ENCODE measurements at places on chromosomes 12 and 14.

- DNase-seq: no peak
Measured at GRCh38 chr12:98355933-98356332, 159.5 kb upstream of the TMPO start.

- no peak for DNase-seq
Measured at GRCh38 chr14:29227631-29228030, 461.0 kb downstream of the FOXG1 start.

DNA sequence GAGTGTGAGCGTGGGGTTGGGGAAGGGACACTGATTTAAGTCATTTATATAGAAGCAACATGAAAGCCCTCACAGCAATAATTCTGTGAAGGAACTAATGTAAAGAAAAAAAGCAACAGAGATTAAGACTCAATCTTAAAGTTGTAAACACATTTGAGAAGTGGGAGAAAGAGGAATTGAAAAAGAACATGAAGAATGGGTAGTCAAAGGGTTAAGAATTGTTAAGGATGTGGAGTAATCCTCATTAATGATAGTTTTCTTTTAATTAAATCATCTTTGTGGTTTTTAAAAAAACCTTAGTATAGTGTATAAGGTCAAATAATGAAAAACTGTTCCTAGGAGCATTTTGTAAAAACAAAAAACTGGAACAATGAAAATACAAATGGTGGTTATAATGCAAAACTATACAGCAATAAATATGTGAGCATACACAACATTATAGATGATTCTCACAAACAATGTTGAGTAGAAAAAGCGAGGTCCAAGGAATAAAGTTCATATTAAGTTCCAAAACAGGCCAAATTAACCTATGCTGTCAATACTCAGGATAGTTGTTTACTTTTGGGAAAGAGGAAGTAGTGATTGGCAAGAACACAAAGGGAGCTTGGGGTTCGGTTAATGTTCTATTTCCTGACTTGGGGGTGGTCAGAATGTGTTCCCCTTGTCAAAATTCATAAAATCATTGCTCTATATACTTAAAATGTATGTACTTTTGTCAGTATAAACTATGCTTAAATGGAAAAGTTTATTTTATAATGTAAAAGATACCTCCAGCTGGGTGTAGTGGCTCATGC, 120.4 kb upstream of the ATF7IP start:
- DNase-seq: no peak

DNA sequence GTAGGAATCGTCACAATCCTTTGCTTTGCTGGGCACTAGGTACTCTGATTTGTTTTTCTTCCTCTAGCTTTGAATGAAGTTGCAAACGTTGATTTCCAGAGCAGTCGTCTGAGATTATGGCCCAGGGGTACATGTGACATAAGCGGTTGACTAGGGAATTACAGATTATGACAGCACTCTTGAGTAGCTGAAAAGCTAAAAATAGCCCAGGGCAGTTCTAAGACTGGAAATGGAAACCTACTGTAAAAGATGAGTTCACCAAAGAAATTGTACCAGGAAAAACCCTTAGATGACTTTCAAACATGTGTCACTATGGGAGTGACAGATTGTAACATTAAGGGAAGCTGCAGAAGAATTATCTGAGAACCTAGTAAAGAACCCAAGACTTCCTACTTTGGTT, 108.5 kb downstream of the ANO6 start:
- no peak for DNase-seq

- DNase-seq: no peak
Measured at GRCh38 chr12:76317976-76318375, 30.2 kb downstream of the BBS10 start.

GRCh38 chr12:70534466-70534865, 102.8 kb downstream of the PTPRB start:
- DNase-seq: no peak

DNA sequence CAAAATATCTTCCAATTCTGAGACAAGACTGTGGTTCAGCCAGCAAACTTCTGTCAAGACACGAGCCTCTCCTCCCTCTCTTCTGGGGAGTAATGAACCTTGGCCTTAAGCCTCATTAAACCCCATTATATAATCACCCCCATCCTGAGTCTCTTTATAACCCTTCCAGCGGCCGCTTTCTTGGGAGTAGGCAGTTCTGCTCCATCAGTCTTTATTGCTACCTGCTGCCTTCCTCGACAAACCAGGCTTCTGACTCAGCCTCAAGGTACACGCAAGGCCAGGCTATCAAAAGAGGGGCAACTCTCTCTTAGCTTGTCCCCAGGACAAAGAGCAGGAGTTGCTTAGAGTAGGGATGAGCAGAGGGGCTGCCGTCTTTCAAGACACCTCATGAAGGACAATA, 300.8 kb upstream of the NOS1 start:
- no peak for DNase-seq

- no peak for DNase-seq
Measured at GRCh38 chr12:107967170-107967569, 161.9 kb upstream of the WSCD2 start.

DNA sequence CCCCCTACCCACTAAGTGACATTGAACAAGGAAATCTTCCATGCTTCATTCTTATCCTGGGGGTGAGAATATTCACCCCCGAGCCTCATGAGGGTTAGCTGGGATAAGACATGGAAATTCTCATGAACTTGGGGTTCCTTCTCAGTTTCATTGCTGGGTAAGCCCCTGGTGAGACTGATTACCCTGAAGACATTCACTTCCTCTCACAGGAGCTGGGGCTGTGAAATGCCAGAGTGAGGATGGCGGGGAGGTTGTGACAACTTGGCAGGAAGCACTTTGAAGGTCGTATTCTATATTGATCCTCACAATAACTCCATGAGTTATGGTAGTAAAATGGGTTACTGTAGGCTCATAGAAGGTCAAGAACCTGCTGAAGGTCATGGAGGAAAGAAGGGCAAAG, 43.5 kb downstream of the ESRRB start:
- DNase-seq: no peak

GRCh38 chr12:91988086-91988923, 157.3 kb downstream of the BTG1 start:
- DNase-seq: peak; percentile 21

Measured in putamen (tissue), 1 donor.